ENCODE measurements at places on chromosomes 5 and 9.

GRCh38 chr5:142549834-142550233 lies 136.1 kb downstream of the FGF1 start:
- DNase-seq: no peak

GRCh38 chr5:141516672-141517025 lies 27.8 kb downstream of the PCDHGC5 start:
- DNase-seq: no peak

DNA sequence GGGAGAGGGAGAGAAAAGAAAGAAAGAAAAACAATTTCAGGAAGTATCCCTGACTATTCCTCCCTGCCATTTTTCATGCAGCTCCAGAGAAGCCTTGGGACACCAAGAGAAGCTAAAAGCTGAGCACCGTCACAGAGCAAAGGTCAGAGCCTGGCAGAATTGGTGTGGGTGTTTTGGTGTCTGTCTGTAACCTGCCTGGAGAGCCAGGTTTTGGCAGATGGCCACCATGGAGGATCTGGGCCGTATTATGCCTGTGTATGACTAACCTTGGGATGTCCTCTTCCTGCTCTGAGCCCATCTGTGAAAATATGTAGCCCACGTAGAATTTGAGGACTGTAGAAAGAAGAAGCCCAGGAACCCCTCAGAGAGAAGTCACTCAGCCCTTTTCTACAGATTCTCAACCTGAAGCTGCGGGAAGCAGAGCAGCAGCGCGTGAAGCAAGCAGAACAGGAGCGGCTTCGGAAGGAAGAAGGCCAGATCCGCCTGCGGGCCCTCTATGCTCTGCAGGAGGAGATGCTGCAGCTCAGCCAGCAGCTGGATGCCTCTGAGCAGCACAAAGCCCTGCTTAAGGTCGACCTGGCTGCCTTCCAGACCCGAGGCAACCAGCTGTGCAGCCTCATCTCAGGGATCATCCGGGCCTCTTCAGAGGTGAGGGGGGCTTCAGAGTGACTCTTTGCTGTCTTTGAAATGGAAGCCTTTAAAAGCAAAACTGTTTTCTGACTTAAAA lies 18.8 kb downstream of the GLE1 start:
- no peak for DNase-seq

- DNase-seq: no peak
These were observed 83.7 kb upstream of the ORM1 start for GRCh38 chr9:114238891-114239875.

- peak; percentile 65 for DNase-seq
These were observed at the start of gene GEMIN5 for GRCh38 chr5:154937718-154938466. TSS of gene GEMIN5 (minus strand) at chr5:154938211. CDS start at chr5:154938133, 78 bp downstream.

- no peak for DNase-seq
These were observed 20.7 kb upstream of the PURA start for GRCh38 chr5:140093179-140093578.

GRCh38 chr5:111242606-111243005 lies 18.4 kb downstream of the CAMK4 start:
- no peak for DNase-seq

- DNase-seq: peak; percentile 38
These were observed 14.3 kb downstream of the MCCC2 start for GRCh38 chr5:71601222-71602026.

DNA sequence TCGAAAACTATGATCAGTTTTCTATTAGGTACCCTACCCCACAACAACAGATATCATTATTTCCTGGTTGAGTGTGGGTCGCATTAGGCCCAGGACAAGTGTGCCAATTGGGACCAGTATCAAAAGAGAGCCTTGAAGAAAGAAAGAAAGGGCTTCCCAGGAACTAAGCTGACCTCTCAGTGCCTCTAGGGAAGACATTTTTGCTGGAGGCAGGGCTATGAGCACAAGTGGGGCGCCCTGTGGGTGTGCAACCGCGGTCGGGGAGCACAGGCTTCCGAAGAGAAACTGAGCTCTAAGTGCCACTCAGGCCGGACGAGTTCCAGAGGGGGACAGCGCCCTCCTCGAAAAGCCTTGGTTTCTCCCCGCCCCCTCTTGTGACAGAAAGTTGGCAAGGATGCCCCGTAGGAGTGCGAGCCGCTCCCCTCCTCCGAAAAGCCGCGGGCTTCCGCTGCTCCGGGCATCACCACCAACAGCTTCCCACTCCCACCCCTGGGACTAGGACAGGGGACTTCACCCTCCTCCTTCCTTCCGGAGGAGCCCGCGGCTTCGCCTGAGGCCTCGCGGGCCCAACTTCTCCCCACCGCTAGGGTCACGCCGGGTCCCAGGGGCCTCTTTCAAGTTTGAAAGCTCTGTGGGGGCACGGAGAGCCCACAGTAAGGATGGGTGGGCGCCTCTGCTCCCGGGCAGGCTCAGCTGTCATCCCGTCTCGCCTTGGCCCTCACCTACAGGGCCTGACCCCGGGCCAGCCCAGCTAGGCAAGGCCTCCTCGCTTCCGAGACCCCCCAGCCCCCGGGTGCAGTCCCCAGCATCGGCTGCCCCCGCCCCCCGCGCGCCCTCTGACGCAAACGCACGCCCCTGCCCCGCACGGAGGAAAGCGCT lies 2.0 kb downstream of the NR2F1-AS1 start:
- no peak for DNase-seq

GRCh38 chr5:37715361-37715760 lies 124.5 kb downstream of the GDNF start:
- DNase-seq: no peak

GRCh38 chr9:123609844-123610243 lies 253.8 kb downstream of the CRB2 start:
- DNase-seq: no peak

DNA sequence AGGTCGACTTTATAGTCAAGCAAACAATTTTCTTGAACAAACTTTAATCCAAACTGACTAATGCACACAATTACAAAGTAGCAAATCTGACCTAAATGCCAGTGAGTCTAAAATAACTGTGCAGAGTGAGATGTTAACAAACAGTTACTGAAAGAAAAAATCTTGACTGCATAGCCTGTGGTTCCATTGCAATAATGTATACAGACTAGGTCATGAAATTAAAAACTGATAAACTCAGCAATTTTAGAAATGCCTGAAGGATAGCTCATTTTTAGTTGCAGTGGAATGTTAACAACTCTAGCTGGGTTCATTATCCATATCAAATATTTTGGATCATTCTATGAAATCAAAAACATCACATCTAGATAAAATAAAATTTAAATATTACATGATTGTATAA lies 73.4 kb upstream of the CDH12 start:
- no peak for DNase-seq

- DNase-seq: peak; percentile 14
These were observed at the start of gene PNPLA7 for GRCh38 chr9:137550231-137550621. TSS of gene PNPLA7 (minus strand) at chr9:137550402. CDS start at chr9:137550197, 205 bp downstream.

DNA sequence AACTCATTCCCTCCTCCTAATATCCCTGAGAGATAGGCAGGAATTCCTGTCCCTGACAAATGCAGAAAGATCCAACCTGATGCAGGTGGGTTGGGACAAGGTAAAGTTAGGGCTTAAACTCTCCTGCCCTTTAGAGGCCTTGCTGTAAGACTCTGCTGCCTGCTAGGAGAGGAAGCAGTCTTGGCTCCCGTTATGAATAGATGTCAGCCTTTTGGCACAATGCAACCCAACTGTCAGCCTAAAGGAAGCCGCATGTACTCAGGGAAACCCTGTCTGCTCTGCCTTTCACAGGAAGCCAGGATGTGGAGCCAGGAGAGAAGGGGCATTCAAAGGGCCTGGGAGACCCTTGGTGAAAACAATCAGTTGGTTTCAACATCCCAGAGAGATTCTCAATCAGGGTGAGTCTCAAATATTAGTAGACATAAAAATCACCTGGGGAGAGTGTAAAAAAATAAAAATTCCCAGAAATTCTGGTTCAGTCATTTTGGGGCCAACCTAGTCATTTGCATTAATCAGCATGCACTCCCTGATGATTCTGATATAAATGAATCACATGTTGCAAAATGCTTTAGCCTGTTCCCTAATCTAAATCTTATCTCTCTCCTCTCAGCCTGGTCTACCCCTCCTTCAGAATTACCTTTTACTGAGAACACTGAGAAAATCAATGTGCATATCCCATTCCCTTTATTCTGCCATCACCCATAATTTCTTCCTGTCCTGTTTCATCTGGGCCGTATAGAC lies 136.2 kb upstream of the TRIM32 start:
- no peak for DNase-seq

GRCh38 chr5:117713585-117714198 lies 1139.1 kb upstream of the SEMA6A start:
- no peak for DNase-seq

DNA sequence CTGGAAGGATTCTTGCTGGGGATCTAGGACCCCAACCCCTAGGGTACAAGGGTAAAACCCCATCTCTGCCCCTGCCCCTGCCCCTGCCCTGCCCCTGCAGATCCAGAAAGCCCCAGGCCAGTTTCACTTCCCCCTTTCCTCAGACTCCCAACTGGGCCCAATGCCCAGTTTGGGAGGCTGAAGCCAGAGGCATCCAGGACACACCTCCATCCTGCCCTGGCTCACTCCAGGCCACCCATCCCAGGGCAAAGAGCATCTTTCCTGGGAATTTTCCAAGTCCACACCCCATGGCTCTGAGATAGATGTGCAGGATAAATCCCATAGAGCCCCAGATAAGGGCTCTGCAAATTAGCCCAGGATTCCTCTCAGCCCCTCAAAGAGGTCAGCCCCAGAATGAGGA lies 17.4 kb downstream of the CNTFR start:
- DNase-seq: no peak

DNA sequence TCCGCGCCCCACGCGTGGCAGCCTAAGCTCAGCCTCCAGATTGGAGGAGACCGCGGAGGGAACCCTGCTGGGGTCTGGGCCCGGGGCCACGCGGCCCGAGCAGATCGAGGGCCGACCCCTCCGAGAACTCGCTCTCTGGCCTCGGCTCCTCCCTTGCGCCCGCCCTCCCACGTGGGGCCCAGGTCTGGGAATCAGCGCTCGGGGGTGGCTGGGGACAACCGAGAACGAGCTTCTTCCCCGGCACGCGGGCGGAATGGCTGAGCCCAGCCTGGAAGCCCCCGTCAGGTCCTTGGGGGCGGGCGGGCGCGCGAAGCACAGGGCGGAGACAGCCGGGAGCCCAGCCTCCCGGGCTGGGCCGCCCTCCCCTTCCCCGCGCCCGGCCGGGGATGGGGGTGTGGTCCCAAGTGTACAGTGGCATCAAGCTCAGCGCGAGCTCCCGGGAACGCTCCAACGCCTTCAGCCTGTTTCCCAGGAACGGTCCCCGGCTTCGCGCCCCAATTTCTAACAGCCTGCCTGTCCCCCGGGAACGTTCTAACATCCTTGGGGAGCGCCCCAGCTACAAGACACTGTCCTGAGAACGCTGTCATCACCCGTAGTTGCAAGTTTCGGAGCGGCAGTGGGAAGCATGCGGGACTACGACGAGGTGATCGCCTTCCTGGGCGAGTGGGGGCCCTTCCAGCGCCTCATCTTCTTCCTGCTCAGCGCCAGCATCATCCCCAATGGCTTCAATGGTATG lies at the start of gene SLC22A4:
TSS of gene SLC22A4 (plus strand) at position 403 of the 736 bp plus-strand sequence. CDS start at position 626, 223 bp downstream.
- peak; percentile 38 for DNase-seq

- DNase-seq: no peak
These were observed 10.3 kb upstream of the IL3 start for GRCh38 chr5:132050136-132050535.

GRCh38 chr9:109945573-109945972 lies 165.6 kb downstream of the PALM2AKAP2 start:
- DNase-seq: no peak

DNA sequence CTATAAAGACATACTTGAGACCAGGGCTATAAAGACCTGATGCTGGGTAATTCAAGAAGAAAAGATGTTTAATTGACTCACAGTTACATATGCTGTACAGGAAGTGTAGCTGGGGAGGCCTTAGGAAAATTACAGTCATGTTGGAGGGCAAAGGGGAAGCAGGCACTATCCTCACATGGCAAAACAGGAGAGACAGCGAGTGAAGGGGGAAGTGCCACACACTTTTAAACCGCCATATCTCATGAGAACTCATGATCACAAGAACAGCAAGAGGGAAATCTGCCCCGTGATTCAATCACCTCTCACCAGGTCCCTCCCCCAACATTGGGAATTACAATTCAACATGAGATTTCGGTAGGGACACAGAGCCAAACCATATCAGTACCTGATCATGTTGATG lies 89.9 kb upstream of the ADAMTSL1 start:
- no peak for DNase-seq

DNA sequence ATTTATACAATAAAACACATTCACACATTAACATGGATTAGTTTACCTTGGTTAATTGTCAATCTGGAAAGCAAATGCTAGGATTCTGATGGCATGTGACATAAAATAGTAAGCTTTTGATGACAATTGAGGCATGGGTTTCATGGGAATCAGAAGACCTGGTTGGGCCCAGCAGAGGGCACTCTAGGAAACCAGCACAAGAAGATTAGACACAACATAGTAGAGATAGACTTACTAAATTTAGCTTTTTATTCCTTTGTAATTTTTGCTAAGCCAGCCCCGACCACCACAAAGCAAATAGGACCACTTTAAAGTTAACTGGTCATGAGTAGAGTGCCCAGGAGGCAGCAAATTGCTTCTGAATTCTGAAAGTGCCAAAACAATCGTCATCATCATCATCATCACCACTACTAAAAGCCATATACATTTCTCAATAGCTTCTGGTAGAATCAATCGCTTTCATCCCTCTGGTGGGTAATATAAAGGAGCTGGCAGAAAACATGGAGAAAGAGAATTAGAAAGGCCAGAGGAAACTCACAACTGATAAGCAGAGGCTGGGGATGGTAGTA lies 163.2 kb downstream of the ARRDC3 start:
- DNase-seq: no peak

DNA sequence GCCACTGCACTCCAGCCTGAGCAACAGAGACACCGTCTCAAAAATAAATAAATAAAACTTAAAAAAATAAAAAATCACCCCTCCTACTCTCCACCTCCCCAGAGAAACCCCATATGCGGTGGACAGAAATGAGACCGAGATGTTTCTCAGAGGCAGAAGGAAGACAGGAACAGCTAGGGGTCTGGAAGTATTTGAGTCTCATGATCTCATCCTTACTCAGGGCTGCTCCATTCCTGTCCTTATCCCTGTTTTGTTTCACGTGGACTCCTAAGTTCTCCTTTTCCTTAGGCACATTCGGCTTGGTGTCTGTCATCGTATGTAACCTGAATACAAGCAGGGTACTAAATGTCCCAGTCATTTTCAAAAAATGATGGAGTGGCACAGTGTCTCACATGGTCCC lies 76.1 kb downstream of the C9orf50 start:
- no peak for DNase-seq

GRCh38 chr5:128197896-128198522 lies 114.4 kb downstream of the SLC12A2 start:
- DNase-seq: no peak

- no peak for DNase-seq
These were observed 367.7 kb upstream of the PRR16 start for GRCh38 chr5:120096413-120096812.

DNA sequence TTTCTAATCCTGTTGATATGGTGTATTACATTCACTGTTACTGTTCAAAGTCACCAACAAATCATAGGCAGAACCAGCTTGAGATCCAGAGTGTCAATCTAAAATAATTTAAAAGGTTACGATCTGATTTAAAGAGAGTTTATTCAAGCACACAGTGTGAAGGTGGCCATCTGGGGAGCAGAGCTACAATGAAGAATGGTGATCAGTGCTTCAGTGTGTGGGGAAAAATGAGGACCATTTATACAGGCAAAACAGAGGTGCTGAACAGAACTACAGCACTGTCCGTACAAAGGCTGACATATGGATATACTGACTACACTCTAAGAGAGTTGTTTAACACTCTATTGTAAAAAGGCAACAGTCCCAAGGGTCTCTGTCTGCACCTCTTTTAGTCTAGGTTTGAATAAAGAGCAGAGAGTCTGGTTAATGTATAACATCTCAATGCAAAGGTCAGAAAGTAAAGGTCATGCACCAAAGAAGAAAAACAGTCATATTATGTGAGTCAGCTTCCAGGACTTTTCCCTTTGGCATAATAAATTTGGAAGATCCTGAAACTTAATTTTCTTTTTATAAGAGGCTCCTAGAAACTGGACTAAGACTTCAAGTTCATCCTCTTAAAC lies 29.7 kb upstream of the TDRD7 start:
- DNase-seq: no peak
